ENCODE measurements at places on chromosomes 5 and 9. TPM values are rescaled to one million over a fixed set of nuclear protein-coding genes. Genes with fewer than 3 reads are reported as not detected.

The TLR4 gene
- 38.6 TPM for total RNA-seq

The ADAMTS16 gene
- 0.53 TPM for total RNA-seq

The PCDHGA3 gene
- 4.0 TPM for total RNA-seq

The PCSK5 gene
- total RNA-seq: 25.5 TPM

The PCDH12 gene
- 67.3 TPM for total RNA-seq

The CSF1R gene
- total RNA-seq: 0.10 TPM

The GRIN3A gene
- total RNA-seq: not detected

The PRSS3 gene
- total RNA-seq: 26.8 TPM

The IFNE gene
- total RNA-seq: 0.39 TPM

The GFI1B gene
- total RNA-seq: not detected

GRCh38 chr5:115939059-115939458 lies 23.2 kb upstream of the LVRN start:
- no peak for DNase-seq

- DNase-seq: peak; percentile 27
Observed at GRCh38 chr5:103587185-103587748, 24.7 kb upstream of the NUDT12 start.

GRCh38 chr5:126948011-126948355 lies 82.4 kb downstream of the MARCHF3 start:
- DNase-seq: no peak

DNA sequence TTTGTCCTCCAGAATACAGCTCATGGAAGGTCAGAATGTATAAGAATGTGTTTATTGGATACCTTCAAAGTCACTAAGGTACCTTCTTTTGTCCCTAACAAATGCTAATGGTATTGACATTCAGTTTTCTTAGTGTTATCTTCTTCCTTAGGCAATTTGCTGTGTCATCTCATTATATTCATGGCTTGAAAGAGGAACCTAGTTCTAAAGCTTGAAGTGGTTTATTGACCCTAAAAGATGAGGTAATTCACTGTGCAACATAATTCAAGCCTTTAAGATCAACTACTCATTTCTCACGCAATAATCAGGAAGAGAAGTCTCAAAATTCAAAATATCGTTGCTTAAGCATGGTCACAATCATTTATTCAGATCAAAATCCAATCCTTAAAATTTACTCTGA lies 342.7 kb upstream of the RIOK2 start:
- DNase-seq: no peak

DNA sequence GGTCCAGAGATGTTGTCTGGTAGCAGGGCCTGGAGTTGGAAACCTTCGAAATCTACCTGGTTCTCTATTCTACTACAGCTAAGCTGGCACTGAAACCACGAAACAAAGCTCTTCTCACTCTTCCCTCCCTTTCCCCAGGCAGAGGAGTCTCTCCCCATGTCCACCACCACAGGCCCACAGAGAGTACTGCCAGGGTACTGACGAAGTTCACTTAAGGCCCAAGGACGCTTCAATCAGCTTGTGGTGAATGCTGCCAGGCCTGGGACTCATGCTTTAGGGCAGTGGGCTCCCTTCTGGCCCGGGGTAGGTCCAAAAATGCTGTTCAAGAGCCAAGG lies 17.3 kb upstream of the CCNB1 start:
- DNase-seq: no peak

GRCh38 chr5:138439477-138440158 lies 761 bp downstream of the REEP2 start:
- no peak for DNase-seq

DNA sequence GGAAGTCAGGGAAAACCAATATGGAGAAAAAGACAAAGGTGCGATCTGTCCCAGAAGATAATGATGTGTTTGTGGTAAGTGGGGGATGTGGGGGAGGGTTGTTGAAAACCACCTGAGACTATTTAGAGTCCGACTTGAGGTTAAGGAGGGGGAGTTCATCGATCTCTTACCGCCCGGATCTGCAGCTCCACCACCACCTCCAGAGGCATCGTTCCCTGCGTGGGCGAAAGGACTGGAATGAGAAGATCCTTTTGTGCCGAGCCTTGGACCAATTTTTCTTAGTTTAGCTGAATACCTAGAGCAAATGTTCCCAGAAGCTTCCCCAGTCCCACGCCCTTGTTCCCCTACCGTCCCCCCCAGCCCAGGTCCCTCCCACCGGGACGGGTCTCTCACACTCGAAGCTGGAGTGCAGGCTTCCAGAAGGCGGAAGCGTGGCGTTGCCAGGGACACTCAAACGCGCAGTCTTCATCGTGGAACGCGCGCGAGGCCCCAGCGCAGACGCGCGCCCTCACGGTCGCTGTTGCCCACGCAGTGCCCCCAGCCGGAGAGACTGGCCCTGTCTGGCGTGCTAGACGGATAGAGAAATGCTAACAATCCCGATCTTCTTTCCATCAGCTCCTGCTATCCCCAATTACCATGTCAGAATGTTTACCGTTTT lies at the start of gene SPATA6L:
Gene SPATA6L, minus strand, starts transcription at position 439 of the 658 bp plus-strand sequence. Its CDS starts 230 bp downstream, at position 209.
- no peak for DNase-seq

- no peak for DNase-seq
Observed at GRCh38 chr5:2906302-2907090, 155.0 kb upstream of the IRX2 start.

DNA sequence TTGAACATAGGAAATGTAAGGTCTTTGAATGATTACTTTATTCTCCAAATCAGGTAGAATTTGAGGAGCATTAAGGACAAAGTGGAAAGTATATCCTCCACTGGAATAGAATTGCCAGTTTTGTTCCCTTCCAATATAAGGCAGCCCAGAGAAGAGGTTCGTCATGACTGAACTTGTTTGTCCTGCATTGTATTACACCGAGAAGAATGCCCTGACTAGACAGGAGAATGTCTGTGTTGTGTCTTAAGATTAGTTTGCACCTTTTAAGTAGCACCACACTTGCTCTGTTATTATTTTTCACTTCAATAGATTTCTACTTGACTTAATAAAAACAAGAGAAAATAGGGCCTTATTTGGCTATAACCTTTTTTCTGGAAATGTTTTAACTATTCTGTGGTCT lies 586.2 kb upstream of the PTGER4 start:
- no peak for DNase-seq

DNA sequence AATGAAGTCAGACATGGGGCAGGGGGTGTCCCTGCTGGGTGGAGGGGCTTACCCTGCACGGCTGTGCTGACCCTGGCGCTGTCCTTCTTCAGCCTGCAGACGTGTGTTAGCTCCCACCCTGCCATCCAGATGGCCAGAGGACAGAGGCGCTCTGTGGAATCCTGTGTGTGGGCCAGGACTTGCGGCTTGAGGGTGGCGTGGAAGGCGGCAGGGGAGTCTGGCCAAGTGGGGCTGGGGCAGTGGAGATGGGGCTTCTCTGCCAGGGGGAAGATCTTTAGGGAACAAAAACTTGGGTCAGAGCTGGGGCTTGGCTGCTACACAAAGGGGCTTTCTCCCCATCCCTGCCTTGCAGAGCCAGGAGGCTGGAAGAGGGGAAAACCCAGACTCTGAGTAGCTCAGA lies 46.5 kb upstream of the SYNPO start:
- no peak for DNase-seq

GRCh38 chr5:112407666-112408065 lies 11.4 kb downstream of the EPB41L4A start:
- DNase-seq: no peak

DNA sequence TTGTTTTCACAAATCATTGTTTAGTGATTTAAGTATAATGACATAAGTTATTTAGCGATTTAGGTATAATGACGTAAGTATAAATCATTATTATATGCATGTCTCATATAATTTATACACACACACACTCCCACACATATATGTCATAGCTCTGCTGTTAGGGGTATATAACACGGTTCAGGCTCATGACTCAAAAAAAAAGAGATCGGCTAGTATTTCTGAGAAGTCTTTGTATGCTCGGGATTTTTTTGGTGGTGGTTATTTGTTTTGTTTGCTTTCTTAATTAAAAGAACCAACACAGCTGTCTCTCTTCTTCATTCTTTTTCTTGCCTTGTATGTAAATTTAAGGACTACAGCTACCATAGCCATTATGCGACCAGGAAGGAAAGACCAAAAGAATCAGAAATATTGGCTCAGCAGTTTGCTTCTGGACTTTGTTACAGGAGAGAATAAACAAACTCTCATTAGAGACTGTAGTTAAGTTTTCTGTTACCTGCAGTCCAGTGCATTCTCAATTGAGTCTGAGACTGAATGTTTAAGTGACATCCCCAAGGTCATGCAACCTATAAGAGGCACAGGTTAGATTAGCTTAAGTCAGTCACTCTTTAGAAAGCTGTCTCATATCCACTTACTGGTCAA lies 83.2 kb upstream of the NREP start:
- DNase-seq: no peak

DNA sequence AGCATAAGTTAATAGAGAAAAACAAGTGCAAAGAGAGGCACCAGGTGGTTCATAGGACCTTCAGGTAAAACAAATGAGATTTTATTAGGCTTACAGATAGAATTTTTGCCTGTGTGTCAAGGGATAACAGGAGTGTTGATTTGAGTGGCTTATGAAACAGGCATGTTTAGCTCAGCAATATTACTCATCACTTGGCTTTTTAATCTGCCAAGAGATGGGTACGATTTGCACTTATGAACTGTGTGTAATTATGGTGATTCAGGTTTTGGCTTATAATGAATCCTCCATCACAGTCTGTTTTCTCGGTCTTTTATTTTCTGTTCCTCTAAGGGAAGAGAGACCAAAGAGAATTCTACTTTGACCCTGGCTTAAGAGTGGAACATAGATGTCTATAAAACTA lies 199.3 kb downstream of the DMRTA1 start:
- DNase-seq: no peak

GRCh38 chr5:177980743-177981151 lies 15.3 kb downstream of the PROP1 start:
- DNase-seq: no peak

DNA sequence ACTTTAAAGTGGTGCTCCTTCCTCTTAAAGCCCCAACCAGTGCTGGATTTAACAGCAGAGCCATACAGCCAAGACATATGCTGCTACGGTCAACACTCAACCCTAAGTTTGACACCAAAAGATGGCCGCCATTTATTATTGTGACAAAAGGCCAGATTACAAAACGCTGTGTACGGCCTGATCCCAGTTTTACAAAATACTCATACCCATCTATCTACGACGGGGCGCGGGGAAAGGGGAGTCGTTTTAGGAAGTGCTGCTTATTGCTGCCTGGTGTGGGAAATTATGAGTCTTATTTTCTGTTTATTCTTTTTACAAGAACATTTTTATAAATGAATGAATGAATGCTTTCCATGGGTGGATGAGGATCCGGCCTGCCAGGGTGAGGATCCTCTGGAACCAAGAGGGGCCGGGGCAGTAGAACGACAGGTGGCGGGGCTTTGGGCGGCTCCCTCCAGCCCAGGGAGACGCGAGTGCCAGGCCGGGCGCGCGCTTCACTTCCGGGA lies 457 bp upstream of the IDNK start:
- no peak for DNase-seq

GRCh38 chr9:34665067-34665380 lies 2.6 kb upstream of the CCL27 start:
- no peak for DNase-seq

GRCh38 chr5:167207081-167207480 lies 1084.4 kb upstream of the WWC1 start:
- no peak for DNase-seq

- DNase-seq: no peak
Observed at GRCh38 chr9:126122901-126123616, 203.6 kb upstream of the MVB12B start.

- DNase-seq: no peak
Observed at GRCh38 chr9:95766906-95767305, 108.6 kb upstream of the ERCC6L2 start.

GRCh38 chr5:154568589-154568988 lies 90.6 kb upstream of the HAND1 start:
- no peak for DNase-seq

DNA sequence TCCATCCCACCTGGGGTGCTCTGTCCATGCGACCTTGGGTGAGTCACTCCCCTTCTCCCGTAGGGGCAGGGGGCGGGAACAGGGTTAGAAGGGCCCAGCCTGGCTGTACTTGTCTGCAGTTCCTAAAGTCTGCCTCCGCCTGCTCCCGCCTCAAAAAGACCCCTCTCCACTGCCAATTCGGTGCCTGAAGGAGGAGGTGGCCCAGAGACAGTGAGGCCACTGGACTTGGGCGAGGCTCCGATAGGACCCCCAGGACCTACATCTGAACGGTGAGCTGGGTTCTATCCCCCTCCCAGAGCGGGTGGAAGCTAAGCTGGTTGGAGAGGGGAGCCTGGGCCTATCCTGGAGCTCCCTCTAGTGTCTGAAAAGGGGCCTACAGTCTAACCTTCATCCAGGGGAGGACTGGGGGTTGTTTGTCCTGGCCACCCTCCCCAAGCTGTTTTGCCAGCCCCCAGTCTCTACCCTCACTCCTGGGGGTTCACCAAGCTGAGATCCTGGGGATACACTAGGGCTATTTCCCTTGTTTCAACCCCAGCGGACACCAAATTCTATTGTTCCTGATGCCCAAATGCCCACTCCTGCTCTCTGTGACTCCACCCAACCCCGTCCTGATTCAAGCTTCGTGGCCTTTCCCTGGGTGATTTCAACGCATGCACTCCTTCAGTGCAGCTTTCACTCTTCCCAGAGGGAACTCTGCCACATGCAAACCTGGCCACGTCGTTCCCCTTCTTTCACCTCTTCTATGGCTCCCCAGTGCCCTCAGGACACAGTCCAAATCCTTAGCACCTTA lies 6.1 kb upstream of the CRB2 start:
- no peak for DNase-seq
